ENCODE measurements at places on chromosomes 7 and 10. TPM values are rescaled to one million over a fixed set of nuclear protein-coding genes. Genes with fewer than 3 reads are reported as not detected.

DNA sequence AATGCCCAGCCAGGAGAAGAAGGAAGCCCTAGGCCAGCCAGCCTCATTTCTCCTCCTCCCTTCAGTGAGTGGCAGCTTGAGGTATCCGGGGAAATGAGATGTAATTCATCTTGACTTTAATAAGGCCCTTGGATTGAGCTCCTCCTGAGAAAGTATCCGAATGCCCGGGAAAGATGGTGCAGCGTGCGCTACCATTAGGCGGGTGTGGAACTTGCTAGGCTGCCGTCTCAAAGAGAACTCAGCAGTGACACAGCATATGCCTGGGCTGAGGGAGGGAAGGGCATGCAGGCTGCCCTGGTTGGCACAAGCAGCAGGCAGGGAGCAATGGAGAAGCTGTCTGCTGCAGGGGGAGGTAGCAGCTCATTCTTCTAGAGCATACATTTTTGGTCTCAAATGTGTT lies 659.8 kb upstream of the FOXK1 start:
- DNase-seq: no peak

DNA sequence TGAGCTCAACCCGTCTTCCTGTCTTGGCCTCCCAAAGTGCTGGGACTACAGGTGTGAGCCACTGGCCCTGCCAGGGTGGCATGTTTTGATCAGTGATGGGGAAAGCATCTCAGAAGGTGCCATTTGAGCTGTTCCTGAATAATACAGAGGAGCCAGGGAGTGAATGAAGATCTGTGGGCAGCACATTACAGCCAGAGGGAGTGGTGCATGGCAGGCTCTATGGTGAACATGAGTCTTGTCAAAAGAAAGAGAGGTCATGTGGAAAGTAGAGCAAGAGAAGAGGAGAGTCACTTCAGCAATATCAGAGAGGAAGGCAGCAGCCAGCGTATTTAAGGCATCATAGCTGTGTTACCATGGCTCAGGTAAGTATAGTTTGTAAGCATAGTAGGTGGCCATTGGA lies 275.7 kb upstream of the LRGUK start:
- DNase-seq: no peak

DNA sequence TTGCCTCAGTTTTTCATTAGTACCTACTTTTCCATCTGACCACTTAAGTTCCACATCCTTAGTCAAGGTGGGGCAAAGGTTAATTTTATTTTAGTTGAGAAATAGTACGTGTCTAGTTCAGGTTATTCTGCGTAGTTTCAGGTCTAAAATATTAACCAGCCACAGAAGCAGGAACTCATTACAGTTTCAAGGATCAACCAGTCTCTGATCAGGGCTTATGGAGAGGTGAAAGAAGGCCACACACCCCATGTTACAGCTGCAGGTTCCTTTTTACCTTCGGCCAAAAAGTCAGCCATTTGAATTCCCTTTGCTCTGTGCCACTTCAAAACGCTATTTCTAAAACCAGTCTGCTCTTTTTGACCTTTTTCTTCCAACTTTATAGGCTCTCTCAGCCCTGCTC lies 134.2 kb downstream of the CTTNBP2 start:
- no peak for DNase-seq

DNA sequence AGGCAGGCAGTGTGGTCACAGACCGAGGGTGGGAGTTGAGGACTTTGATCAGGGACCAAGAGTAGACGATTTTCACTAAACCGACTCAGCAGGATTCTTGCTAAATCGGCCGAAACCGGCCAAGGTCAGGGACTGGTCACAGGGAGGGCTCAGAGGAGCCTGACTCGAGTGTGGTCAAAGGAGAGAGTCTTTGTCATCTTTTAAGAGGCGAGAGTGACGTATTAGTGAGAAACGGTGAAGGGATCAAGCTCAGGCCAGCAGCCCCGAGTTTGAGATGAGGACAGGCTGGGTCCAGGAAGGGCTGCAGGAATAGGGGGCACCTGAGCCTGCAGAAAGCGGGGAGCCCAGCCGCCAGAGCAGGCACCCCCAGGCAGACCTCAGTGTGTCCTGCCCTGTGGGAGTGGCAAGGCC lies 41.6 kb upstream of the FAM20C start:
- no peak for DNase-seq

DNA sequence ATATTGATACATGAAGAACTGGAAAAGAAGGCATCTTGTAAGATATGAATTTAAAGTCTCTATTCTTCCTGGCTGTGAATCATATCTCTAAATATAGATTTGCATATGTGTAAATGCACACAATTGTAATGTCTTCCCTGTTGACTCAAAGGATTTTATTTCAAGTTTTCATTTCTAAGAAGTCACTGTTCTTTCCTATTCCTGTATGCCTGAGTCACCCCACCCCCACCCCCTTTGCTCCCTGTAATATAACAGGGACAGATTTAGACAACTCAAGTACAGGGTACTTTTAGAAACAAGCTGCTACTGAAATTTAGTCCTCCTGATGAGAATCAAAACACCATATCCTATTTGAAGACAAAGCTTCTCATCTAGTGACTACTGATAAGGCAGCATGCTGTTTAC lies 43.0 kb upstream of the HECTD2 start:
- DNase-seq: no peak

- no peak for DNase-seq
Observed at GRCh38 chr7:2608921-2609411, 22.8 kb upstream of the TTYH3 start.

The ATOH7 gene
- total RNA-seq: 0.58 TPM

The PROSER2 gene
- 91.6 TPM for total RNA-seq

The GJC3 gene
- total RNA-seq: not detected

The GNAT3 gene
- total RNA-seq: not detected

Measured in epithelial cell of proximal tubule (primary cell).